CD4-positive, alpha-beta T cell treated with Interleukin-2 at 100 ng/mL for 4 hours (primary cell): ENCODE measurements at places on chromosomes 1 and 21.

- DNase-seq: no peak
These were observed 35.7 kb upstream of the PLA2G4A start for GRCh38 chr1:186792870-186793581.

GRCh38 chr1:107413546-107413945 lies 272.7 kb downstream of the NTNG1 start:
- DNase-seq: no peak

- no peak for DNase-seq
These were observed 8.6 kb upstream of the CHI3L2 start for GRCh38 chr1:111218701-111219556.

GRCh38 chr1:178846306-178846705 lies 24.6 kb downstream of the ANGPTL1 start:
- DNase-seq: no peak

- no peak for DNase-seq
These were observed 106.5 kb downstream of the SLC16A1 start for GRCh38 chr1:112849425-112850033.
